Heart right ventricle (tissue), 16 donors: ENCODE measurements at places on chromosomes 1 and 21.
A peak's percentile ranks its signal among the peaks of the same experiment; 100 is the strongest.

- H3K4me3 ChIP-seq = no peak overlapping the region
- no peak overlapping the region for H3K27ac ChIP-seq
- H3K27me3 ChIP-seq = peaks cover 5% of the 10 kb centered on the region
- no peaks in the 10 kb centered on the region for H3K4me1 ChIP-seq
- DNase-seq = no peak
- no peaks in the 10 kb centered on the region for H3K36me3 ChIP-seq
Measured at GRCh38 chr1:2932671-2933350, 88.5 kb upstream of the ACTRT2 start.

DNA sequence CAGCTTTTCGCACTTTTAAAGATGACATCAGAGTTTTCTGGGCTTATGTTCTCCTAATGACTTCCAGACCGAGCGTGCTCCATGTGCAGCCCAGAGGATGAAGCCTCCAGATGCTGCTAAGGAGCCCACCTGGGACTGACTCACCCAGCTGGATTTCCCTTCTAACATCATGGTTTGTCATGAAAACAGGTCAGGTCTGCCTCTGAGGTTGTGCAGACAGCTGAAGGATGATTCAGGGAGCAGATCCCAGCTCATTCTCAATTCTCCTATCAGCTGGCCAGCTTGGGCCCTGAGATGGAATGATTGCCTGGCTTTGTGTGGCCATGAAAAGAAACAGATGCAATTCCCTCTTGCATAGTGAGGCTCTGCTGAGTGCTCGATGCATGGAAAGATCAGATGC, 123.9 kb upstream of the DUSP10 start:
- H3K27ac ChIP-seq = no peak overlapping the region
- H3K4me1 ChIP-seq = no peaks in the 10 kb centered on the region
- peak; percentile 6 for DNase-seq
- H3K36me3 ChIP-seq = no peaks in the 10 kb centered on the region

DNA sequence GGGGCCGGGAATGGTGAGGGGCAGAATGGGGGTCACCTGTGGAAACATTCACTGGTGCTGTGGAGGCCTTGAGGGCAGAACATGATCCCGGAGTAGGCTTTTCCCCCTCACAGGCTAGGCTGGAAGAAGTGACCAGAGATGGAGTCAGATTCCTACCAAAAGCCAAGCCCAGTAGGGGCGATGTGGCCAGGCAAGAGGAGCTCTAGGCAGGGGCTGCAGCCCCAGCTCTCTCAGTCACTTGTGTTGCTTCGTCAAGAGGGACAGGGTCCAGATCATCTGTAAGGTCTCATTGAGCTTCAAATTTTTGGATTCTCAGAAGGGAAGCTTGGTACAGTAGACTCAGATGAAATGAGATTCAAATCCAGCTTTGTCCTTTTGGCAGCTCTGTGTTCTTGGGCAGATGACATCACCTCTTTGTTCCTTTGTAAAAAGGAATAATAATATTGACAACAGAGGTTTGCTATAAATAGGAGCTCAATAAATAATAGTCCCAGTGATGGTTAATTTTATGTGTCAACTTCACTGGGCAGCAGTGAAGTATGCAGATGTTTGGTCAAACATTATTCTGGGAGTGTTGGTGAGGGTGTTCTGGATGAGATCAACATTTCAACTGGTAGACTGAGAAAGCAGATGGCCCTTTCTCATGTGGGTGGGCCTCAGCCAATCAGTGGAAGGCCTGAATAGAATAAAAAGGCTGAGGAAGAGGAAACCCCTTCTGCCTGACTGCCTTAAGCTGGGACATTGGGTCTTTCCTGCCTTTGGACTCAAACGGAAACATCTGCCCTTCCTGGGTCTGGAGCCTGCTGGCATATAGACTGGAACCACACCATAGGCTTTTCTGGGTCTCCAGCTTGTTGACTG, 324.7 kb upstream of the USP24 start:
- no peak overlapping the region for H3K27ac ChIP-seq
- H3K36me3 ChIP-seq = no peaks in the 10 kb centered on the region
- no peak for DNase-seq
- no peaks in the 10 kb centered on the region for H3K27me3 ChIP-seq
- no peak overlapping the region for H3K4me3 ChIP-seq

GRCh38 chr1:39490596-39491145, 765 bp upstream of the BMP8A start:
- H3K36me3 ChIP-seq = peaks cover 11% of the 10 kb centered on the region
- no peak overlapping the region for H3K27ac ChIP-seq
- H3K4me1 ChIP-seq = no peaks in the 10 kb centered on the region
- DNase-seq = no peak

DNA sequence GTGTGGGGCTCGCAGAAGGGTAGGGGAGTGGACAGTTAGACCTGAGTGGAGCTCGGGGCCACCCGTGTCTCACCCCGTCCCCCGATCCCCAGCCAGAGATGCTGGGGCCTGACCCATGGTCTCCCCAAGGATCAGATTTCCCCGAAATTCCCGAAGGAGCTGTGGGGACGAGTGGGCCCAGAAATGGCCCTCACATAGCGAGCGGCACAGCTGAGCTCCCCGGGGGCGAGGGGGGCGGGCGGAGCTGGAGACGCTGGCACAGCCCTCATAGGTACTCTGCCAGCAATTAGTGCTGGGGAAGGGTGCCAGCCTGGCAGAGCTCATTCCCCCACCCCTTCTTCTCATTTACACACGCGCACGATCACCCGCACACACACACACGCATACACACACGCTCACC, 9.2 kb downstream of the CASZ1 start:
- no peak overlapping the region for H3K27ac ChIP-seq
- peaks cover 13% of the 10 kb centered on the region for H3K27me3 ChIP-seq
- no peak overlapping the region for H3K4me3 ChIP-seq
- no peaks in the 10 kb centered on the region for H3K36me3 ChIP-seq
- DNase-seq = no peak

- DNase-seq = peak; percentile 57
- H3K27ac ChIP-seq = peak overlapping the region; percentile 57
- peaks cover 18% of the 10 kb centered on the region for H3K36me3 ChIP-seq
Measured at GRCh38 chr1:201896951-201897391, 8.3 kb downstream of the SHISA4 start.

- DNase-seq = no peak
- H3K4me3 ChIP-seq = no peak overlapping the region
- no peaks in the 10 kb centered on the region for H3K36me3 ChIP-seq
- no peak overlapping the region for H3K27ac ChIP-seq
- no peaks in the 10 kb centered on the region for H3K27me3 ChIP-seq
Measured at GRCh38 chr1:96338622-96339021, 383.0 kb upstream of the PTBP2 start.

GRCh38 chr1:1612104-1612400, 3.2 kb upstream of the MIB2 start:
- no peak overlapping the region for H3K27ac ChIP-seq
- H3K36me3 ChIP-seq = no peaks in the 10 kb centered on the region
- peaks cover 25% of the 10 kb centered on the region for H3K4me1 ChIP-seq
- H3K27me3 ChIP-seq = no peaks in the 10 kb centered on the region
- DNase-seq = no peak

- no peaks in the 10 kb centered on the region for H3K4me1 ChIP-seq
- no peaks in the 10 kb centered on the region for H3K27me3 ChIP-seq
- H3K36me3 ChIP-seq = peaks cover 45% of the 10 kb centered on the region
- H3K27ac ChIP-seq = no peak overlapping the region
- no peak overlapping the region for H3K4me3 ChIP-seq
- DNase-seq = no peak
Measured at GRCh38 chr1:31904339-31905092, 33.7 kb downstream of the PTP4A2 start.

DNA sequence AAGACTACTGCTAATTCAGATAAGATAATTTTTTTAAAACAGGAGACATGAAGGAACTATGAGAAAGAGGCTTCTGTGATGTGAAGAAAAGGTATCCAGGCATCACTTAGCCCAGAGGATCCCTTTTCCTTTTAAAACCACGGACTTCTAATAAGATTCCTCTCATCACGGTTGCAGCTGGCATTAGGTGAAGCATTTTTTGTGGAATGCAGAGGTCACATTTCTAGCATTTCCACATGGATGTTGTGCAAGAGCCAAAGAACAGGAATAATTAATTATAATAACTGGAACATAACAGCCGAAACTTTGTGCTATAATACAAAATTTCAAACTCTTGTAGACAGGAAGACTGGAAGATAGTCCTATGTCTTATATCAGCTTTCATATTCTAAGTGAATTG, 27.6 kb downstream of the CYP2J2 start:
- peaks cover 12% of the 10 kb centered on the region for H3K4me1 ChIP-seq
- no peak overlapping the region for H3K4me3 ChIP-seq
- H3K36me3 ChIP-seq = no peaks in the 10 kb centered on the region
- no peak overlapping the region for H3K27ac ChIP-seq
- H3K27me3 ChIP-seq = no peaks in the 10 kb centered on the region
- DNase-seq = no peak

- peak overlapping the region; percentile 35 for H3K27ac ChIP-seq
- H3K27me3 ChIP-seq = no peaks in the 10 kb centered on the region
- H3K4me3 ChIP-seq = no peak overlapping the region
Measured at GRCh38 chr1:111192658-111193519, 7.6 kb downstream of the DENND2D start.

DNA sequence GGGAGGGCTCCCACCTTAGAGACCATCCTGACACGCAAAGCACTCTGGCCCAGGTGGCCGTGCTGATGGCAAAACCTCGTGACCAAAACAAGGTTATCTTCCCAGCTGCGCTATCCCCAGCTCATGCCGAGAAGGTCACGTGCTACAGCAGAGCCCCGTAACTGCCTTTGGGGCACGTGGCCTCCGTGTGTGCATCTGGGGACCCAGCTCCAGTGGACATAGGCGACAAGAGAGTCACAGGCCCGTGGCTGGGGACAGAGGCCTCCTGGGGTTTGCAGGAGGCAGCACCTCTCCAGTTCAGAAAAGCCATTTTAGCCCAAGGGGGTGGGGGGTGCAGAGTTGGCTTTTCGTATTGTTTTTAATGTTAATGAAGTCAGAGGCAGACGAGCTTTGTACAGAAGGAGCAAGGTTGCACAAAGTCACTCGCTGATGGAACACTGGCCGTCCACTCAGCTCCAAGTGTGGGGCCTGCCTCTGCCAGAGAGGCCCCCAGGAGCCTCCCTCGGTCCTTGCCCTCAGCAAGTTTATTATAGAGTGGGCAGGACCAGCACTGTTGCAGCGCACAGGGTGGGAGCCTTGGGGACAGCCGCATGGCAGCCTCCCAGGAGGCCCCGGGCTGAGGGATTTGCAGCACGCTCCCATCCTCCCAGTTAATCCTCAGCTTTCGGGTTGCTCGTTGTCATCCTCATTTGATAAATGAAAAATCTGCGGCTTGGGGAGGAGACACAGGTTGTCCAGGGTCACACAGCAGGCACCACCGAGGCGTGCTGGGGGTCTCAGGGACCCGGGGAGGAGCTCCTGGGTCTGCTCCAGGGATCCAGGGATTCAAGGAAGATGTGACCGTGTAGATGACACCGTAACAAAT, 8.0 kb upstream of the PDE9A start:
- no peak for DNase-seq
- no peak overlapping the region for H3K4me3 ChIP-seq
- no peak overlapping the region for H3K27ac ChIP-seq
- H3K27me3 ChIP-seq = peaks cover 9% of the 10 kb centered on the region

- no peak for DNase-seq
- H3K36me3 ChIP-seq = no peaks in the 10 kb centered on the region
- H3K27ac ChIP-seq = no peak overlapping the region
- H3K27me3 ChIP-seq = no peaks in the 10 kb centered on the region
Measured at GRCh38 chr1:95095833-95096217, 21.3 kb upstream of the TLCD4 start.

GRCh38 chr1:227125929-227126545, 185.9 kb downstream of the COQ8A start:
- no peaks in the 10 kb centered on the region for H3K27me3 ChIP-seq
- H3K36me3 ChIP-seq = no peaks in the 10 kb centered on the region
- DNase-seq = no peak
- H3K4me1 ChIP-seq = no peaks in the 10 kb centered on the region
- no peak overlapping the region for H3K27ac ChIP-seq

DNA sequence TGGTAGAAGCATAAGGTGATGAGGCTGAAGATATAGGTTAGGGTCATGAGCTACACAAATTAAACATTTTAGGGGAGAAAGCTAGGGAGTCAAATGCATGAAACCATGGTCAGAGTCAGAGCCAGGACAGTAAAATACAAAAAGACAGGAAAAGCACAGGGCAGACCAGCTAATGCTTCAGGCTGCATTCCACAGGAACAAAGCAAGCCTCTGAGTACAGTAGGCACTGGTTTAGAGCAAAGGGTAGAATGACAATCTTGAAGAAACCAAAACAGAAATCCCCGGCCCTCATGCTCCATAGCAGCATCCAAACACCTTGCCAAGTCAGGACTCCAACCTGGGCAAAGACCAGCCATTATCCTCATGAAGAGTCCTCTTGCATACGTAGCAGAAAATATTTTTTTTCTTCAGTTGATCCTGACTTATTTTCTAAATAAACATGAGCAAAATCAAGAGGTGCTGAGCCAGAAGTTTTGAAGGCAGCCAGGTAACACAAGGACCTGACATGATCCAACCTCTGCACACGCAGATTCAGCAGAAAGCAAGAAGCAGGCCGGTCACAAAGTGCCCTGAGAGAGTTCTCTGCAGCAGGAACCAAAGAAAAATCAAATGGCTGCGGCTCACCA, 273.1 kb downstream of the TTLL7 start:
- no peak for DNase-seq
- H3K4me1 ChIP-seq = no peaks in the 10 kb centered on the region
- H3K27me3 ChIP-seq = no peaks in the 10 kb centered on the region
- no peak overlapping the region for H3K27ac ChIP-seq
- H3K4me3 ChIP-seq = no peak overlapping the region

- peak; percentile 20 for DNase-seq
- H3K4me1 ChIP-seq = no peaks in the 10 kb centered on the region
- no peaks in the 10 kb centered on the region for H3K27me3 ChIP-seq
Measured at GRCh38 chr1:42973286-42973685, 14.6 kb upstream of the SLC2A1 start.

DNA sequence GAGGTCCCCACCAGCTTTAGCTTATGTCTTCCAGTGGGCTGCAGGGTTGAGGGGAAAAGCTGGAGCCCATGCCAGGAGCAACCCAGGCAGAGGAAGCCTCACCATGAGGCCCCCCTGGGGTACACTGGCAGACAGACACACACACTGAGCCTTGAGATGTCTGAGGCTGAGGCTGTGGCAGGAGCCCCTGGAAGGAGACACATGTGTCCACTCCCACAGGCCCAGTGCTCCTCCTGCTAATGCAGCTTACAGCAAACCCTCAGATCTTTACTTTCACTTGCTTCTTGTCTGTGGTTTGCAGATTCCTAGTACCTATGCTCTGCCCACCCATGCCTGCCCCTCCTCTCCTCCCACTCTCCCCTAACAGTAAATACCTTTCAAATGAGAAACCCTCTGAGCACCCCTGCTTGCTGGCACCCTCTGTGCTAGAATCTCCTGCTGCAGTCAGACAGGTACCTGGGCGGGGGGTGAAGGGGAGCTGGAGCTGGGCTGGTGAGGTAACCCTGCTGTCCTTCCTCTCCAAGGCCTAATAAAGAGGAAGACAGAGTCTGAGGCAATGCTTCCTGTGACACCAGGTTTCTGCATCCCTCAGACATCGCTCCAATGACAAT, 63.4 kb upstream of the NEK2 start:
- H3K36me3 ChIP-seq = no peaks in the 10 kb centered on the region
- H3K27me3 ChIP-seq = no peaks in the 10 kb centered on the region
- no peak overlapping the region for H3K27ac ChIP-seq
- DNase-seq = no peak

GRCh38 chr1:2025491-2025981, 6.4 kb downstream of the GABRD start:
- peak; percentile 60 for DNase-seq
- H3K27me3 ChIP-seq = peaks cover 33% of the 10 kb centered on the region
- no peaks in the 10 kb centered on the region for H3K36me3 ChIP-seq

GRCh38 chr1:218462116-218462515, 117.0 kb downstream of the TGFB2 start:
- H3K36me3 ChIP-seq = no peaks in the 10 kb centered on the region
- H3K4me1 ChIP-seq = peaks cover 14% of the 10 kb centered on the region
- no peak for DNase-seq
- no peaks in the 10 kb centered on the region for H3K27me3 ChIP-seq
- no peak overlapping the region for H3K4me3 ChIP-seq
